ENCODE measurements at places on chromosomes 13 and 19. TPM values are rescaled to one million over a fixed set of nuclear protein-coding genes. Genes with fewer than 3 reads are reported as not detected.

Gene UBL5
- total RNA-seq, result 314 TPM

Gene YJU2
- total RNA-seq, result 24.3 TPM

Gene ATP4B
- total RNA-seq, result not detected

Gene ZSCAN4
- 0.13 TPM for total RNA-seq

Gene RASAL3
- not detected for total RNA-seq

Gene ATP1A3
- total RNA-seq, result not detected

Gene PRRG2
- total RNA-seq, result 6.3 TPM

Gene CNFN
- not detected for total RNA-seq

Gene CADM4
- total RNA-seq, result 13.4 TPM

Gene THSD8
- total RNA-seq, result not detected

Gene SPATA13
- 3.2 TPM for total RNA-seq

Gene TNFSF9
- total RNA-seq, result 4.6 TPM

Gene HSPB6
- total RNA-seq, result 0.13 TPM

Gene CPB2
- total RNA-seq, result not detected

Gene YJEFN3
- total RNA-seq, result 0.38 TPM

Gene NRTN
- 0.51 TPM for total RNA-seq

Gene CILP2
- 0.13 TPM for total RNA-seq

Gene IGFL2
- total RNA-seq, result 2.4 TPM

Gene GTPBP3
- total RNA-seq, result 16.5 TPM

Gene NTN5
- not detected for total RNA-seq

Gene NPHS1
- total RNA-seq, result not detected

Gene ZNF763
- total RNA-seq, result 1.3 TPM

Gene SGCG
- total RNA-seq, result 1.2 TPM

Gene TIMM29
- total RNA-seq, result 42.1 TPM

Gene PEG3
- total RNA-seq, result 0.53 TPM

Gene ZNF667
- total RNA-seq, result 2.6 TPM

Gene PSG3
- not detected for total RNA-seq

Gene CLEC17A
- total RNA-seq, result not detected

Gene CYSLTR2
- not detected for total RNA-seq

Gene SUGP1
- total RNA-seq, result 18.7 TPM

Gene ADGRL1
- total RNA-seq, result 5.9 TPM

Gene SIRT2
- 44.7 TPM for total RNA-seq
